Activated CD4-positive, alpha-beta T cell treated with anti-CD3 and anti-CD28 coated beads for 48 hours (primary cell): ENCODE measurements at places on chromosomes 16 and 17.

DNA sequence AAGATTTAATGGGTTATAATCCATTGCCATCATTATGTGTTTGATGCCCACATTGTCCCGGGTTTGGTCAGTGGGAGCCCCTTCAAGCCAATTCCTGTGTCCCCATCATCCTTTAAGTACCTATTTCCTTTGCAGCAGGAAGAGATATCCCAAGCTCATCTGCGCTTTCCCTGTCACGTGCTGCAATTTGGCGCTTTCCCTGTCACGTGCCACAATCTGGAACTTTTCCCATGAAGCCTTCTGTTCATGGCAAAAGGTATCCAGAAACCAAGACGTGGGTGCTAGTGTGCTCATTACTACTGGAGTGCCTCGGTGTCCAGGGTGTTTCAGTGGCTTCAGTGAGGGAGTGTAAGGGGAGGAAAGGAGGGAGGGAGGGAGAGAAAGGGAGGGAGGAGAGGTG lies 168.5 kb downstream of the NPIPB11 start:
- no peak for DNase-seq

DNA sequence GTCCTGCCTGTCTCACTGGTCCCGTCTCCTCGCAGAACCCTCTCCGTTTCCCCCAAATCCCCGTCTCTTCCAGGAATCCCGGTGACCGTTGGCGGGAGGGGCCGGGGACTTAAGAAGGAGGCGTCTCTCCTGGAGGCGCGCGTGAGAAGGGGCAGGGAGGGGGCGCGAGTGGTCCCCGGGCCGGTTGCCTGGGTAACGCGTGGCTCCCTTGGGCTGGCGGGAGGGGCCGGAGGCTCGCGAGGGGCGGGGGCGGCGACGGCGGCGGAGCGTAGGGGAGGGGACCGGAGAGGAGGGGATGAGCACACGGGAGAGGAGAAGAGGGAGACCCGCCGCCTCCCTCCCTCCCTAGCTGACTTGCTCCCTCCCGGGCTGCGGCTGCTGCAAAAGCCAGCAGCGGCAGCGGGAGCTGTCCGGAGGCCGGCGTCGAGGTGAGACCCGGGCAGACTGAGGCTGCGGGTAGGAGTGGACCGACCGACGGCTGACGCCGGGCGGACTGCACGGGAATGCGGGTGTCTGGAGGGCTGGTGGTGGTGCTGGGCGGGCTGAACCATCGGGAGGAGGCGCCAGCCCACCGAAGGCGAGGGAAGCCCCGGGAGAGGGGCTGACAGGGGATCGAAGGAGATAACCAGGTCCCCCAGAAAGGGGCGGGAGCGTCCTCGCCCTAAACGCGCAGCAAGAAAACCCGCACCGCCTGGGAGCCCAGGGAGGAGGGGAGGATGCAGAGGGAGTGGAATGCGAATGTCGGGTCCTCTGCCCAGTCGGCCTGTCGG lies at the start of gene PRRT2:
Gene PRRT2 (plus strand): TSS at position 298 of the 770 bp plus-strand sequence. CDS start 862 bp downstream, outside the sequence.
- DNase-seq: peak; percentile 66

- DNase-seq: no peak
These were observed 211.4 kb upstream of the ERCC4 start for GRCh38 chr16:13708347-13709120.

- no peak for DNase-seq
These were observed 5.4 kb upstream of the LHX1 start for GRCh38 chr17:36931697-36932382.

- DNase-seq: no peak
These were observed 308.5 kb upstream of the TBX2 start for GRCh38 chr17:61091096-61091495.

GRCh38 chr16:9411426-9411825 lies 320.0 kb downstream of the HAPSTR1 start:
- no peak for DNase-seq

DNA sequence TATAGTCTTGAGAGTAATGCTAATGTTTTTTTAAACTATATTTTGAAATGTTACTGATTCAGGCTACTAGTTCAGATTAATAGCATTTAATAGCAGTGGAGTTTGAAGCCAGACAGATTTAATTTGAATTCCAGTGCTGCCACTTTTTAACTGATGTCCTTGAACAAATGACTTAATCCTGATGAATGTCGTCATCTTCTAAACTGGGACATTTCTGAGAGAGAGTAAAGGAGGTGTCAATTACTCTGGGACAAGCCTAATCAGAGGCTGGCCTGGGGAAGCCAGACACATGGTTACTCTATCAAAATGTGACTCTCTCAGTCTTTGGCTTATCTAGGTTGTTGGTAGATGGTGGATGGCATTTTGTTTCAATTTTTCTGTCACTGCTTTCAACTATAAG lies 246.7 kb downstream of the HS3ST3A1 start:
- no peak for DNase-seq

GRCh38 chr16:1367486-1368174 lies 15.9 kb downstream of the GNPTG start:
- no peak for DNase-seq

GRCh38 chr17:35969558-35970380 lies 11.5 kb downstream of the CCL16 start:
- DNase-seq: peak; percentile 83

DNA sequence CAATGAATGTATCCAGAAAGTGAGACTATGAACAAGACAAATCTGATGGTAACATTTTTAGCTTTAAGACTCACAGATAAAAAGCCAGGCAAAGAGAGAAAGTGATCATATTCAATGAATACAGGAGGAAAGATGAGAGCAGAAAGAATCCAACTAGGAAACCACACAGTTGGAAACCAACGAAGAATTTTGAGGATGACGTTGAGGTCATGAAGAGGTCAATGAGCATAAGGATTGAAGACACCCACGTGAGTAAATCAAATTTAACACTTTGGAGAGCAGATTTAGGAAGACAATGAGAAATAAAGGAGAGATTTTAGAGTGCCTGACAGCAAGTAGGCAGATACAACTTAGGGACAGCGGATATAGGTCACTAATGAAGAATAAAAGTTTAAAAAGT lies 948.1 kb downstream of the KCNJ2 start:
- no peak for DNase-seq

DNA sequence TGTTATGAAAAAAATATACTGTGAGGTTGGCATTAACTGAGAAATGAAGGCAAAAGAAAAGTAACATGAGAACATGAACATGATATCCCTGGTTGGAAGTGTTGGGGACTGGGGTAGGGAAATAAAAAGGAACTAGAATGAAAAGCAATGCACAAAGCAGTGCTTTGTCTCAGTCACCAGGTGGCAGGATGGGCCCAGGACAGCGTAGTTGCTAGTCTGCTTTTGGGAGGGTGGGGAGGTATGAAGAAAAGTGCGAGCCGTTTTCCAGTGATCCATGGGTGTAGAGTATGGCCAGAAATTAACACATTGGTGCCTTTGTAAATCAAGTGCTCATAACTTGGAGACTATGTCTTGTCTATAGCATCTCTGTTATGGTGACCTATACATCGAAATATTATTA lies 662.5 kb upstream of the SALL1 start:
- no peak for DNase-seq

GRCh38 chr17:75917141-75917916 lies 12.6 kb upstream of the MRPL38 start:
- no peak for DNase-seq

GRCh38 chr16:17509194-17509593 lies 38.4 kb upstream of the XYLT1 start:
- DNase-seq: no peak

DNA sequence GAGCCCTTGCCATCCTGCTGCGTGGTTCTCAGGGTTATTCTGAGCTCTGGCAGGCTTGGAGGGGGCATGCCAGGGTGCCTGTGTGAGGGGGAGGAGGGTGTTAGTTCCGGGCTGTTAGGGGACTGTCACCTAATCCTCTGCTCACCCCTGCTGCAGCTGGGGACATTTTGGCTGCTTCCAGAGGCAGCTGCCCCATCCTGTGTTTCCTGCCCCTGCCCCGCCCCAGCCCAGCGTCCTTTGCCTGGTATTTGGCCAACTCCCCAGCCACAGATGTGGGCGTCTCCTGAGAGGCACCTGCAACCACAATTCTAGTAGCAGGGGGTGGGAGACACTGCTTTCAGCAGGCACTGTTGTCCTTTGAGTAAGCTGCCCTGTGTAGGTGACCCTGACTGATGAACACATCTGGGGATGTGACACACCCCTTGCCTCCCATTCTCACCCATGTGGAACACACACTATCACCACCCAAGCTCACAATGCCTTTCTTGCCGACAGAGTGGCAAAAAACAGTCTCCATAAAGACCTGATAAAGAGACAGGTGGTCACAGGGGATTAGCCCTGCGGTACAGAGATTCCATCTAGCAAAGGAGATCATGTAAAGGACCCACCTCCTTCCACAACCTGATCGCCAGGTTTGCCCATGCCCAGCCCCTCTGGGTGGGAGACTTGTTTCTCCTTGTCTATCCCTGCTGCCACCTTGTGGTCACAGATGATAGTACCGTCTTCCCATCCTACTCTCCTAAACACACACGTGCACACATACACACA lies at the start of gene CHRNE:
Gene CHRNE (minus strand): TSS at position 48 of the 768 bp plus-strand sequence. CDS start 35 bp downstream, at position 13.
- peak; percentile 88 for DNase-seq

GRCh38 chr16:66920299-66920590 lies 1.6 kb upstream of the CDH16 start:
- DNase-seq: no peak

DNA sequence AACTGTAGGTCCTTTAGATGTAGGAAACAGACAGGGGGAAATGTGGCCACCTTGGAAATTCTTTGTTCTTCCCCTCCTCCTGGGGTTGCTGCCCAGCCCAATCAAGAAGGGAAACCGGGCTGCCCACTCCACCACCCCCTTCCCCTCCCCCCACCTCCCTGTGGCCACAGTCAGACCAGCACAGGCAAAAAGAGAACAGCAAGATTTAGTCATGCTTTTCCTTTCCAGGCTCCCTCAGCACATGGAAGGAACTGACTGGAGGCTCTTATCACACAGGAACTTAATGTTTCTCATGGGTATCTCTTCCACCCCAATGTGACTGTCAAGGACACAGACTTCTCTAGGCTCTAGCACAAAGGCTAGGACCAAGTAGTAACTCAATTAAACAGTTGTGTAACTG lies 3.0 kb upstream of the CCL1 start:
- DNase-seq: no peak

GRCh38 chr17:76547183-76547641 lies 7.4 kb downstream of the PRCD start:
- DNase-seq: peak; percentile 64

GRCh38 chr17:40097931-40098845 lies 2.2 kb downstream of the NR1D1 start:
- DNase-seq: no peak

GRCh38 chr17:50659179-50659578 lies 24.5 kb downstream of the ABCC3 start:
- DNase-seq: no peak

DNA sequence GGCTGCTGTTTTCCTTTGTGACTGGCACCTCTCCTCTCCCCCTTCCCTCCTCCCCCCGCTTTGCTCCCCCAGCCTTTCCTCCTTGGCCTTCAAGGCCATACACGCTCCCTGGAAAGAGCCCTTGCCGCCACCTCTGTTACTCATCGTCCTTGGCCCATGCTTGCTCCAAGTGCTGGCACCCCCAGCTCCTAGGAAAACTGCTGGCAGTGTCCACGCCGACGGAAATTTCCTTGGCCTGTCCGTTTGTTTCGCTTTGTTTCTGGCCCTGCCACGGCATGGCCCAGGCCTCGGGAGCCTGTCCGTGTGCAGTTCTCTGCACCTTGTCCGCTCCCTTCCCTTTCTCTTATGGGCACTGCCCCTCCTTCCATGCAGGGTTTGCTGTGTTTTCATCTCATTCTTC lies 18.0 kb downstream of the CA5A start:
- no peak for DNase-seq
